ENCODE measurements at places on chromosomes 1 and 21.

DNA sequence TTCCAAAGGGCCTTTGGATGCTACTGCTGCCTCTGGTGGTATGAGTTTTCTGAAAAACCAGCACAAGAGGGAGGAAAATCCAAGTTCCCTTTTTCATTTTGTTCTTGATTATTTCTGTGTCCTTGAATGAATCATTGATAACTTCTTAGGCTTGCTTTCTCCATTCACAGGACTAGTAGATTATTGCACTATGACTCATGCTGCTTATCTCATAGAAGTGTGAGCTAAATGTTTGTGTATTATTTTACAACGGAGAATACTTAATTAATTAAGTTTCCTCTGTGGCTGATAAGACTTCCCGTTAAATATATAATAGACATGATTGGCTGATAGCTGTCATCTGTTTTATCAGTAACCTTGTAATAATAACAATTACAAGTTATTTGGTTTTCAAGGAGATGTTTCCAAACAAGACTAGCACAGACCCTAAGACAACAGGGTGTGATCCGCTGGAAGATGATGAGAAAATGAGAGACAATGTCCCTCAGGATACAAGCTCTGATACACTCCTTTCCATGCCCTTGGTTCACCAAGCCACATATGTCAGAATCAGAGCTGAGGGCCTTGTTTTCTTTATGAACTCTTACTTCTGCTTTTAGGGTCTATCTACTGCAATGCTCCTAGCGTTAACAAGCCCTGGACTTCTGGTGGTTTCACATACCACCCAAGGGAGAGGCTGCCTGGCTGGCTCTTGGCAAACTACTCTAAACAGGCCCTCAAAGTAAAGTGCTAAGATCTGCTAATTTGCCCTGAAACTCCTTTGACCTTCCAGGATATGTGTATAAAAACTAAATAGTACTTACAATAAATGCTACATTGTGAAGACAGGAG, 1078.3 kb downstream of the TTLL7 start:
- no peak for DNase-seq

GRCh38 chr1:192795916-192796618, 12.8 kb upstream of the RGS2 start:
- no peak for DNase-seq

GRCh38 chr1:25019337-25020172, 89.5 kb upstream of the RUNX3 start:
- no peak for DNase-seq

DNA sequence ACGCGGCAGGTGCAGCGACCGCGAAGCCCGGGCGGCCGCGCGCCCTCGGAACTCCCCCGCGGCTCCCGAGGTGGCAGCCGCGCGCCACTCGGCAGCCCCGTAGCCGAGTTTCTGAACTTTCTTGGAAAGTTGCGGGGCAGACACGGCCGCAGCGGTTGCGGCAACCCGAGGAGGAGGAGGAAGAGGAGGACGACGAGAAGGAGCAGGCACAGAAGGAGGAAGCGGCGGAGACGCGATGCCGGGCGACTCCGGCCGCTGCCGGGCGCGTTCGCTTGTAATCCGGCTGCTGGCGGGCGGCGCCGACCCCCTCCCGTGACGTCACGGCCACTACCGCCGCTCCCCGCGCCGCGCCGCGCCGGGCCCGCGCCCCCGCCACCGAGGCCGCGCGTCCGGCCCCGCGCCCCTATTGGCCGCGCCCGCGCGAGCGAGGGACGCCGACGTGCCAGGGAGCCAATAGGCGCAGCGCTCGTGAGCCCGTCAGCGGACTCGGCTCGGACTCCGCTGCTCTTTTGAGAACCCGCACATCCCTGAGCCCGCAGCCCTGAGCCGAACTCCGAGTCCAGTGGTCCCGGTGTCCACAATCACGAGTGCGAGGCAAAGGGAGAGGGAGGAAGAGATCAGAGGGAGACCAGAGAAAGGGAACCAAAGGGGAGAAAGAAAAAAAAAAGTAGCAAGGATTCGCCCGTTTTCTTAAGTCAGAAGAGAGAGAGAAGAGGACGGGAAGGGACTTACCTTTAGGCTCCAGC, 736 bp upstream of the BARHL2 start:
- DNase-seq: no peak

- no peak for DNase-seq
Measured at GRCh38 chr1:3747522-3747848, 4.8 kb upstream of the CCDC27 start.

GRCh38 chr1:112808861-112809684, 93.9 kb upstream of the PPM1J start:
- peak; percentile 49 for DNase-seq

GRCh38 chr1:51559064-51559500, 40.0 kb upstream of the EPS15 start:
- no peak for DNase-seq

DNA sequence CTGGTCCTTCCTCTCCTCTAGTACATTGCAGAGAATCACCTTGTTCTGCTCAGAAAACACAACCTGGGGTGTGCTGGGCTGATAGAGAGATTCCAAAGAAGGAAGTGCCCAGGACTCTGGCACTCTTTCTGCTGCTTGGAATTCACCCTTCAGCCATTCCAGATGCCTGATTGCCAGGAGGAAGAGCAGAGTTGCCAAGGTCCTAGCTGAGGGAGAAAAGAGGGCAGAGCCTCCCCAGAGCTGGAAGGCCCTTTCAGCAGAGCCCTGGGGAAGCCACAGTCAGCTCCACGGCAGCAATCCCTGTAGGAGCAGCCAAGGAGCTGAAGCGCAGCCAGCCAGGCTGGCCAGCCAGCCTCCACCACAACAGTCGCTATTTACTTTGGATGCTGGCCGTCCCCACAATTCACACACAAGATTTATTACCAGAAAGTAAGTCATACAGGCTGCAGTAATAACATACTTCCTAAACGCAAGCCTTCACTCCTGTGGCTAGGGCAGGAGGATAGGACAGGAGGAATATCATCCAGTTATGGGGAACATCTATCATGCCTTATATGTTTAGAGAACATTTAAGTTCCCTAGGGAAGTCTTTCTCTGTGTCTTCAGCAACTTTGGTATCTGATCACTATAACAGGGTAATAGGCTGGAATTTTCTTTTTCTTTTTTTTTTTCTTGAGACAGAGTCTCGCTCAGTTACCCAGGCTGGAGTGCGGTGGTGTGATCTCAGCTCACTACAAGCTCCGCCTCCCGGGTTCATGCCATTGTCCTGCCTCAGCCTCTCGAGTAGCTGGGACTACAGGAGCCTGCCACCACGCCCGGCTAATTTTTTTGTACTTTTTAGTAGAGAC, 36.6 kb upstream of the SLC44A3 start:
- no peak for DNase-seq

GRCh38 chr1:63524201-63524600, 876 bp downstream of the EFCAB7 start:
- DNase-seq: no peak

DNA sequence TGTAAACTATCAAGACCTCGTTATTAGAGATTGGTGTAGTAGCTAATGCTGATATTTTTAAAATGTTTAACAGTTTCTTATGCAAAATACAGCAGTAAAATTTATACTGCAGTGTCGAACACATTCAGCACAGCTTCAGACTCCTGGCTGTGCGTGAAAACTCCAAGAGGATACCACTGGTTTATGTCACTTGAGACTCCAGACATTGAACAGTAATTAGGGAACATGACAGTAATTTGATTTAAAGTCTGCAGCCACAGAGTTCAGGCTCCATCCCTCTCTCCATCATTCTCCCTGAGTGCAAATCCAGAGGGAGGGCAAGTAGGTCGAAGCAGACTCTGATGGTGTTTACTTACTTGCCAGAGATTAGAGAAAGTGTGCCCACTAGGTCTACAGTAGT, 94.2 kb downstream of the AK5 start:
- no peak for DNase-seq

- no peak for DNase-seq
Measured at GRCh38 chr1:150678988-150679387, 18.0 kb downstream of the GOLPH3L start.

- no peak for DNase-seq
Measured at GRCh38 chr1:230728710-230729392, 14.9 kb upstream of the AGT start.

GRCh38 chr1:2786329-2787162, 14.9 kb downstream of the TTC34 start:
- DNase-seq: peak; percentile 63

DNA sequence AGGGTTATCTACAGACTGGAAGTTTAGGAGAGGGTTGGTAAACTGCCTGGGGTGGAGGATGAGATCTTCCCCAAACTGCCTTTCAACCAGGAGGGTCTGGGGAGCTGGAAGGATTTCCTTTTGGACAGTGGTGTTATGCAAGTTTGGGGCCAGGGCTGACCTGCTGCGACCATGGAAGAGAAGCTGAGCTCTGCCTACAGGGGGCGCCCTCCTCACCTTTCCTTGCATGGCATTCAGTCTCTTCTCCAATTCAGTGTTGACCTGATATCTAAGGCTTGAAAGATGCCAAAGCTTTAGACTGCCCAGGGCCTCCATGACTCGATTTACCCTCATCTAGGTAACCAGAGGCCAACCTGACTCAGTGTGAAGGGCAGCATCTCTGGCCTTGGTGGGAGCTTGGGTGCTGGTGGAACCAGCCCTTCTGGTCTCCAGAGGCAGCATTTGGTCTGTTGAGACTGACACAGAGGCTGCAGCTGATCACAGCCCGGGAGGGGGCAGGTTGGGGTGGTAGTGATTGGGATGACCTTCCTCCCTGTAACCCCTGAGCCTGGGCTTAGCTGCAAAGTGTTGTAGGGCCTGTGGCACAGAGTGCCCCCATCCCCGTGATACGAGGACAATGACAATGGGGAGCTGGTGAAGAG, 170.0 kb downstream of the GRIK3 start:
- no peak for DNase-seq

DNA sequence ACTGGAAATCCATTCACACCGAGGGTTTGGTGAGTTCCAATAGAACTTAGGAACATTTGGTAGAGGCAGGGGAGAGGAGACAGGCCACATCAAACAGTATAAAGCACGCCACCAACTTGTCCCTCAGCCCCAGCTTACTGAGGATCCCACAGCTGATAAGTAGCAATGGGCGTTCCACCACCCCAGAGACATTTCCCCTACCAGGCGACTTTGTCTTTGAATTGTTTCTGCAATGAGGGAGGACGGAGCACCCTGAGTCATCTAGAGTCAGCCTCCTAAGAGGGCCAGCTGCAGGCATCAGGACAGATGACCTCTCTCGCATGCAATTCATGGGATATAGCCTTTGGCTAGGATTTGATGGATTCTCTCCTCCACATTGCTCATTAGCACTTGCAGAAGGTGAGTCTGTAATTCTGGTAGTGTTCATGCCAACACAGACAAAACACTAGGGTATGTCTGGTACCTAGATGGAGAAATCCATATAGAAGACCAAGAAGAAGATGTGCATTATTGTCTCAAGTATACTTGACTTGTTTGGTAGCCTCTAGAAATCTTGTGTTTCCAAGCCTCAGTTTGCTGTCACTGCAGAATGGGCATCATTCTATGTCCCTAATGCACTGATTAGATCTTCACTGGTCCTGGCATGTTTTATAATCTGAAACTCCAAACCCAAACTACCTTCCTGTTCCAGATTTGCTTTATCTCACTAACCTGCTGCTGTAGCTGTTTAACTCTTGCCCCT, 69.0 kb downstream of the RRAGC start:
- no peak for DNase-seq

DNA sequence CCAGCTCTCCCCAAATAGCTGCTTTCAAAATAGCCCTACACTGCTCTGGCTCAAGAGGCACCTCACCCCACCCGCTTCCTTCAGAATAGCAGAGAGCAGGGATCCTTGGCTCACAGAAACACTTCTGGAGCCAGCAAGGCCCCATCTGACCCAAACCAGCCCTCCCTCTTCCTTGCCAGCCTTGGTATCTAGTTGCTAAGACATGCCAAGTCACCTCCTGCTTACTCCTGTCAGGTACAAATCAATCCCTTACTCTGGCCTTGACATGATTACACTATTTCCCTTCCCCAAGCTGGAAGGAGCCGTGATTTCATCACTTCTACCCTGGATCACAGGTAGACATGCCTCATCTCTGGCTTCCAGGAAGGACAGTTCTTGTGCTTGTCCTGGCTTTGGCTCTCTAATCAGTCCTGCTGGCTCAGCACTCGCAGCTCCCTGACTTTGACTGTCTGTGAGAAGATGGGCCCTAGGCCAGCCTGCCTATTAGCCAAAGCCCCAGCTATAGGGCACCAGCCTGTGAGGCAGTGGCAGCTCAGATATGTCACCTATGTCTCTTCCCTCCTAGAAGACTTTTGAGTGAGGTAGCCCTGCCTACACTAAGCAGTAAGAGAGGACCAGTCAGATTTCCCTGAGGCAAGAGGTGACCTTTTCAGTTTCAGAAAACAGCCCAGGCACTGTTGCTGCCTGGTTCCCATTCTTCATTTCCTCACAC, 8.9 kb upstream of the MUTYH start:
- no peak for DNase-seq

- DNase-seq: peak; percentile 56
Measured at GRCh38 chr1:206803221-206803730, 31.0 kb upstream of the IL10 start.

DNA sequence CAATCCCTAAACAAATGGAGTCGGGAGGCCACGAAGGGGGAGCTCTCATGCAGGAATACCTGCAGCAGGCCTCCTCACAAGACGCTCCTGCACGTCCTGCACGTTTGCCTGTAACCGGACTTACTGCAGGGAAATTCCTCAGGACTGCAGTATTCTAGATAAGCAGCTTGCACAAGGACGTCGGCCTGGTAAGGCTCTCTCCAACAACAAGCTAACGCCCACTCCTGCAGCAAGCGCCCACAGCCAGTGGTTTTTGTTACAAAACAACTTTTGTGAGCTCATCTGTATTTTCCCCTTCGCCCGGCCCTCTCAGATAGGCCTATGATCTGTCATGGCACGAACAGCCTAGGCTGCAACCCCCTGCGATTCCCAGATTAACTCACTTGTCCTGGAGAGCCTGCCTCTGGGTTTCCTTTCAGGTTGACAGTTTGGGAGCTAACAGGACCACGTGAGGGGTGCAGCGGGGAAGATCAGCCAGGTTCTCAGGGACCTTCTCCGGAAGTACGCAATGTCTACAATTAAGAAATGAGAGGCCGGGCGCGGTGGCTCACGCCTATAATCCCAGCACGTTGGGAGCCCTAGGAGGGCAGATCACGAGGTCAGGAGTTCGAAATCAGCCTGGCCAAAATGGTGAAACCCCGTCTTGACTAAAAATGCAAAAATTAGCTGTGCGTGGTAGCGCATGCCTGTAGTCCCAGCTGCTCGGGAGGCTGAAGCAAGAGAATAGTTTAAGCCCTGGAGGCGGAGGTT, 921 bp upstream of the MIB2 start:
- no peak for DNase-seq
